ENCODE measurements at places on chromosomes 2 and 18.

- no peak for DNase-seq
Measured at GRCh38 chr2:205687641-205687956, 5.3 kb downstream of the NRP2 start.

DNA sequence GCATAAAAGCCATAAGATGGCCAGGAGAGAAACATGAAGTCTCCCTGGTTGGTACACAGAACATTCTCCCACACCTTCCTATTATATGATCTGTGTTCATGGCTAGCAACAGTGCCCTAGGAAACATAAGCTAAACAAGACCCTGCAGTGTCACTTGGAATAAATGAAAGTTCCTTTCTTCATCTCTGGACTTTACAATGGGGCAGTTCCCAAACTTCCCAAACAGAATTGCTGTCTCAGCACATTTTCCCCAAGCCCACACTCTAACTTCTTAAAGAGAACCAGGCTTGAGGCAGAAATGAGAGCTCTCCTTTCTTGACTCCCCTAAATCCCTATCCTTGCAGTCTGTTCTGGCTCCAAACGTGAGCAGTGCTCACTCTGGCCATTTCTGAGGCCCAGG is 173.2 kb upstream of the CREB1 start:
- no peak for DNase-seq

GRCh38 chr18:11124054-11124453 is 25.3 kb downstream of the PIEZO2 start:
- no peak for DNase-seq

DNA sequence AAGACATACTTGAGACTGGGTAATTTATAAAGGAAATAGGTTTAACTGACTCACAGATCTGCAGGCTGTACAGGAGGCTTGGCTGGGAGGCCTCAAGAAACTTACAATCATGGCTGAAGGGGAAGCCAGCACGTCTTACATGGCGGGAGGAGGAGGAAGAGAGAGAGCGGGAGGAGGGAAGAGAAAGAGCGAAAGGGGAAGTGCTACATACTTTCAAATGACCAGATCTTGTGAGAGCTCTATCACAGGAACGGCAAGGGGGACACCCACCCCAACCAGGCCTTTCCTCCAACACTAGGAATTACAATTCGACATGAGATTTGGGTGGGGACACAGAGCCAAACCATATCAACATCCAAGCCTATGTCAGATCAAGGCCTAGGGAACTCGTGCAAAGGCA is 24.2 kb downstream of the MYL12B start:
- DNase-seq: no peak

- DNase-seq: peak; percentile 65
Measured at GRCh38 chr2:226791056-226791486, 8.5 kb downstream of the IRS1 start.

DNA sequence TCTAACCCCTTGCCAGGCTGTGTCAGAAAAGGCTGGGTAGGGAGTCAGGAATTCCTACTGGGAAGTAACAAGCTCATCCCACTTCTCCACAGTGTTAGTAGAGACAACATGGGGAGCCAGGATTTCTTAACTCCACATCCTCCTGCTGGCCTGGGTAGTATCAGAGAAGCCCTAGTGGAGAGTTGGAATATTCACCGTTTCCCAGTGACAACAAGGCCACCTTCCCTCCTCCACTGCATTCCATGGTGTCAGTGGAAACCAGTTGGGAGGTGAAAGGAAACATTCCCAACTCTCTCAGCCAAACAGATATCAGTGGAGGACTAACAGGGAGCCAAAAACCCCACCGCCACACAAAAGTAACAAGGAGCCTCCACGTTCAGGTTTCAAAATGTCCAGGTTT is 41.2 kb downstream of the SRD5A2 start:
- no peak for DNase-seq

DNA sequence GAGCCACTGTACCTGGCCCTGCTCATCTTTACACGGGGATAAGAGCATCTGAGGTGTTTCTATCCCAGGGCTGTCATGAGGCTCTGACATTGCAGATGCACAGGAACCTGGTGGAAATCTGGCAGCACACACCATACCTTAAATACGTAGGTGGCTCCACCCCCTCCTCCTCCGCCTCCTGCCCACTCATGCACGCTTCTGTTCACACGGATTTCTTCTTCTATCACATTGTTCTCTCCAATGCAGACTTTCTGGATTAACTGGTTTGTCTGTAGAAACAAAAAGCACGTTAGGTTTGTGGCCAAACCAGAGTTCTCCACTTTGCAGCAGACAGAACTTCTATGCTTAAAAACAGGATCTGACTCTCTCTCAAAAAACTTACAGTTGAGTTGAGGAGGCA is 118.2 kb downstream of the CLIP4 start:
- DNase-seq: no peak

DNA sequence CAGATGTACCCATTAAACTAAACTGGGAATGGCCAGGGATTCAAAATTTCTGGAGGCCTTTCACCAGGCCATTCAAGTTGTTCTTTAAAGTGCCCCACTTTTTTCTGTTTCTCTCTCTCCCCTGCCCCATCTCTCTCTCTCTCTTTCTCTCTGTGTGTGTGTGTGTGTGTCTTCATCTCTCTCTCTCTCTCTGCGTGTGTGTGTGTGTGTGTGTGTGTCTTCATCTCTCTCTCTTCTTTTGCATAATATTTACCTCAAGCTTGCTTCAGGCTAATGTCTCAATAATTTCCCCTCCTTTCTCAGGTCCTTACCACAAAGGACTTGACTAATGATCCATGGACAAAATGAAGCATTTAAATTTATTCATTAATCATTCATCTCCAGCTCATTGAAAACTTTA is 164.2 kb upstream of the KLHL14 start:
- DNase-seq: no peak

DNA sequence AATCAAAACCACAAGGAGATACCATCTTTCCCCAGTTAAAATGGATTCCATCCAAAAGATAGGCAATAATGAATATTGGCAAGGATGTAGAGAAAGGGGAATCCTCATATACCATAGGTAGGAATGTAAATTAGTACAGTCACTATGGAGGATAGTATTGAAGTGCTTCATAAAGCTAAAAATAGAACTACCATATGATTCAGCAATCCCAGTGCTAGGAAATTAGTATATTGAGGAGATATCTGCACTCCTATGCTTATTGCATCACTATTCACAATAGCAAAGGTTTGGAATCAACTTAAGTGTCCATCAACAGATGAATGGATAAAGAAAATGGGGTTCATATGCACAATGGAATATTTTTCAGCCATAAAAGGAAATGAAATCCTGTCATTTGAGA is 251.2 kb downstream of the ZNF804A start:
- DNase-seq: peak; percentile 41

DNA sequence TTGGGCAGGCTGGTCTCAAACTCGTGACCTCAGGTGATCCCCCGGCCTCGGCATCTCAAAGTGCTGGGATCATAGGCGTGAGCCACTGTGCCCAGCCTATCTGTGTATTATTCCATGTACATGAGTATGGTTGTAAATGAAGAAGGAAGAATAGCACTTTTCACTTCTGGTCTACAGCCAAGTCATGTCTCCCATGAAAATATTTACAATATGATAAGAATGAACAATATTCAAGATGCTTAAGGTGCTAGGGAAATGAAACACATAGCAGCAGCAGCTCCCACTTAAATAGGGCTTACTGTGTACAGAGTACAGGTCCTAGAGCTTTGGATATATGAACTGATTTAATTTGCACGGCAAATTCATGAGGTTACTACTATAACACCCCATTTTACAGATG is 70.3 kb upstream of the COL5A2 start:
- peak; percentile 21 for DNase-seq

DNA sequence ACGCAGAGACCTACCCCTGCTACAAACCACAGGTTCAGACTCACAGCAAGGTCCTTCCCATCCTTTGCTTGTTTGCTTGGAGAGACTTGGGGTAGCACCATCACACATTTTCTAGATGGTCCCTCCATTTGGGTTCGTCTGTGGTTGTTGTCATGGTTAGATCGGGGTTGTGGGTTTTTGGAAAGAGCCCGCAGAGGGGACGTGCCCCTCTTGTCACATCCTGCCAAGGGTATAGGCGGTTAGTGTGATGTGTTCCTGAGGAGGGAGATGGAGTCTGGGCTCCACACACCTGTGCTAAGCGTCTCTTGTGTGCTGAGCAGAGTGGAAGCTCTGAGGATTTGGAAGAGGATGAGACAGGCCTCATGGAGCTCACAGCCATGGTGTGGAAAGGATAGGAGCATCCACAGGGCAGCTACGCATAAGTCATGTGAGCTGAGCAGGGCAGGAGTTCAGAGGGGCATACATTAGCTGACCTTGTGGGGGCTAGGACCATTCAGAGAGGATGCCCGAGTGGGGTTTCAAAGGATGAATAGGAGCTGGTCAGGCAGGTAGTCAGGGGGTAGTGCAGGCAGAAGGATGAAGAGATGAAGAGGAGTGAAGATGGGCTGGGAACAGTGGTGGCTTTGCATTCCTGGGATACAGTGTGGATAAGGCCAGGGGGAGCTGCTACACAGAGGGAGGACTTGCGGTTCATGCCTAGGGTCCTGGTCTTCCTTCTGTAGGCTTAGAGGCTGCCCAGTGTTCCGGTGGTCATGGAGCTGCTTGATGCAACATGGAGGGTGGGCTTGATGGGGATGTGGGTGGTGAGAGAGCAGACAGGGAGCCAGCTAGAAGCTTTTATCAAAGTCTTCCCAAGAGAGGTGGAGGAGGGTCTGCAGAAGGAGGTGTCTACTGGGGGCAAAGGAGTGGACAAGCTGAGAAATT is 62.9 kb downstream of the ACKR3 start:
- no peak for DNase-seq

DNA sequence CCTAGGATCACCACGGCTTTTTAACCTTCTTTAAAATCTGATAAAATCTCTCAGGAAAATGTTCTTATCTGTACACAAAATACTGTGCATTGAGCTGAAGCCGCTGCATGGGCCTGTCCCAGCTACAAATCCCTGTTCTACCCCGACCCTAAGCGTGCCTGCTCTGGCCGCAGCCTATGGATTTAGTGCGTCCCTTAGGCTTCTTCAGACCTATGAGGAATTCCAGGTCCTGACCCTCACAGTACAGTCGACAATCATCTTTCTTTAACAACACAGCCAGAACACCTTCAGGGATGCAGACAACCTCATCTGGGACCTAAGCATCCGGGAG is 477 bp upstream of the WDCP start:
- DNase-seq: no peak

DNA sequence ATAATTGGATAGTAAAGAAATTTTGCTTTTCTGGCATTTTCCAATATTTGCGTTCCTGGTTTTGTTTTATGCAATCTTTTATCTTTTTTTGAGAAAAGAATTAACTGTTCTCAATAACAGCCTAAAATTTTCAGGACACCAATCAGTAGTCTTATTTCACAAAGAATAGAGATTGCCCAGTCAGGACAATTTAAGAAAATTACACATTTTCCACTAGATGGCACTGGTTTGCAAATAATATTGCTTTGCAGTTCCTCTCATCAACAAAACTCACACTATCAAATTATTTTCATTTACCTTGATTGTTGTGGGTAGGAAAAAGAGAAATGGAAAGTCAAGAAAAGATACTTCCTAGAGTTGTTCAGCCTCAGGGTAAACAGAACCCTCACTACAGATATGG is 2.4 kb upstream of the RBM45 start:
- peak; percentile 28 for DNase-seq

- DNase-seq: no peak
Measured at GRCh38 chr2:9313443-9313842, 106.8 kb downstream of the ASAP2 start.

DNA sequence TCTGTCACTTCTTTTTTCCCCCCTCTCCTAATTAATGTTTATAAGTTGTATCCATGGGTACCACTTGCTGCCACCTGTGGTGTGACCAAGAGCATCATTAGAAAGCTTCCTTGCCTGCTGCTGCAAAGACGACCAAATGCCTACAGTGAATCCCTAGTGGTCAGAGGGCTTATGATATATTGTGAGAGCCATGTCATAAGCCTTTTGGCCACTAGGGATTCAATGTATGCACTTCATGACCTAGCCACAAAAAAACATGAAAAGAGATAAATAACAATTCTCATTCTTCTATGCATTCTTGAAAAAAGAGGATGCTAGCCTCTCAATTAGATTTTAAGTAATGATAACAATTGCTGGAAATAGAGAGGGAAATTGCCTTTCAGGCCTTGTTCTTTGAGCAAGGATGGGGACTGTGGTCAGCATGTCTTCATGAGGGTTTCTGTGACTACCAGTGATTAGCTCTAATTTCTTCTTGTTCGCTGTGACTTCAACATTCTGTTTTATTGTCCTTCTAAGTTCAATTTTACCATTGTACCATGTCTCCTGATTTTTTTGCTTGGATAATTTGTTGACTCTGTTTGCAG is 435.3 kb downstream of the TGIF1 start:
- DNase-seq: no peak

DNA sequence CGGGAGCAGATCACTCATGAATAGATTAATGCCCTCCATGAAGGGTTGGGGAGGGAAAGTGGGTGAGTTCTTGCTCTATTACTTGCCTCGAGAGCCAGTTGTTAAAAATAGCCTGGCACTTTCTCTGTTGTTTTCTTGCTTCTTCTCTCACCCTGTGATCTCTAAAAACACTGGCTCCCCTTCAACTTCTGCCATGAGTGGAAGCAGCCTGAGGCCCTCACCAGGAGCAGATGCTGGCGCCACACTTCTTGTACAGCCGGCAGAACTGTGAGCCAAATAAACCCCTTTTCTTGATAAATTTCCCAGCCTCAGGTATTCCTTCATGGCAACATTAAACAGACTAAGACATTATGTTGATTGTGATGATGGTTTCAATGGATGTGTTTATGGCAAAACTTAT is 307.0 kb downstream of the PIEZO2 start:
- no peak for DNase-seq

- peak; percentile 77 for DNase-seq
Measured at GRCh38 chr2:190978389-190979053, 35.5 kb downstream of the STAT1 start.

DNA sequence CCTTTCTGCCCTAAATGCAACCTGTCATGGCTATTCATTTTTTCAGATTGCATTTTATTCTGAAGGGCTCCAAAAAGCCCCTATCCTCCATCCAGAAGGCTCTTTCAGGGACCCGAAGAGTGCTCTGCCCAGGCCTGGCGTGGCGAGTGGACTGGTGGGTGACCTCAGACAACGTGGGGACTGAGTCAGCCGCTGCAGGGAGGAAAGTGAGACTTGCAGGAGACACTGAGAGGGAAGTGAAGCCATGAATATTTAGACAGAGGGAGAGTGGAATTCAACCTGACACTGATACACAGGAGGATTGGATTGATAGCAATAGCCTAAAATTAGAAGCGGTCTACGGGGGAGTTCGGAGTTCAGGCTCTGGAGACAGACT is 63.6 kb upstream of the SIX2 start:
- DNase-seq: no peak

DNA sequence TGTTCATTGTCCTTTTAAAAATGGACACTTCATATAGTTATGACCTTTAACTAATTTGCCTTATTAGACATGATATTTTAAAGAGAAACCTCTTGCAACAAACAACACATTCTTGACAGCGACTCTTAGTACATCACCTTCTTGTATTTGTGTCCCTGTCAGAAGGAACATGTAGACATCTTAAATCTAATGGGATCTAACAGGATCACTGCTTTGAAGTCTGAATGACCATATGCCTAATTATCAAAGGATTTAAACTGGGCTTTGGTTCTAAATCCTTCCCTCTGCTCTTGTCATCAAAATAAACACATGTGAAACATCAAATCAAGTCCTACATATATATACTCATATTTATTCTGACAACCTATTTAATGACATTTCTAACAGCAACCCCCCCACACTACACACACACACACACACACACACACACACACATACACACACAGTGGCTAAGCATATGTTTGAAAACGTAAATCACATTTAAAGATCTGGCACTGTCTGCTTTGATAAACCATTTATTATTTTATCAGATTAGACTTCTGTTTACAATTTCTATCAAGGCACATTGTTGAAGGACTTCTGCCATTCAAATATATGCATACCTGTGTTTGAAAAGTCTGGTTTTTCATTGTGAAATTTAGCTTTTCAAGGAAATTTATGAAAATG is 4.2 kb downstream of the GALNT13 start:
- DNase-seq: no peak

All from fibroblast of skin of right quadriceps (primary cell).